ENCODE measurements at places on chromosomes 6 and 20. TPM values are rescaled to one million over a fixed set of nuclear protein-coding genes. Genes with fewer than 3 reads are reported as not detected.

Gene STMND1
- total RNA-seq, result not detected

Gene POU5F1
- 9.5 TPM for total RNA-seq

Gene C6orf58
- not detected for total RNA-seq

Gene ACSS1
- 14.2 TPM for total RNA-seq
